ENCODE measurements at places on chromosomes 1 and 21.

GRCh38 chr1:104671684-104672353 lies 922.1 kb downstream of the AMY1C start:
- DNase-seq = no peak

GRCh38 chr1:247857069-247857984 lies at the start of gene TRIM58:
TSS of gene TRIM58 (plus strand) at chr1:247857187. CDS start at chr1:247857247, 60 bp downstream.
- DNase-seq = no peak

DNA sequence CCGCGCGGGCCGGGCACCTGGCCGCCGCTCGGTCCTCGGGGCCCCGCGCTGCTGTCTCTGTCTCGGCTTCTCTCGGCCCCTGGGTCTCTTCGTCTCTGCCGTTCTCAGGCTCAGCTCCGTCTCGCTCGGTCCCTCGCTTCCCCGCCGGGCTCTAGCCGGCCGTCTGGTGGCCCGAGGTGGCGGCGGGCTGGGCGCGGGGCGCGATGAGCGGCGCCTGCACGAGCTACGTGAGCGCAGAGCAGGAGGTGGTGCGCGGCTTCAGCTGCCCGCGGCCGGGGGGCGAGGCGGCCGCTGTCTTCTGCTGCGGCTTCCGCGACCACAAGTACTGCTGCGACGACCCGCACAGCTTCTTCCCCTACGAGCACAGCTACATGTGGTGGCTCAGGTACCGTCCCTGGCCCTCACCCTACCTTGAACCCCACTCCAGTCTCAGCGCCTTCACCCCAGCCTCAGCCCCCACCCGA lies 355 bp downstream of the SHISAL2A start:
- DNase-seq = peak; percentile 88

- peak; percentile 49 for DNase-seq
Measured at GRCh38 chr21:16308269-16308668, 578.5 kb downstream of the USP25 start.

DNA sequence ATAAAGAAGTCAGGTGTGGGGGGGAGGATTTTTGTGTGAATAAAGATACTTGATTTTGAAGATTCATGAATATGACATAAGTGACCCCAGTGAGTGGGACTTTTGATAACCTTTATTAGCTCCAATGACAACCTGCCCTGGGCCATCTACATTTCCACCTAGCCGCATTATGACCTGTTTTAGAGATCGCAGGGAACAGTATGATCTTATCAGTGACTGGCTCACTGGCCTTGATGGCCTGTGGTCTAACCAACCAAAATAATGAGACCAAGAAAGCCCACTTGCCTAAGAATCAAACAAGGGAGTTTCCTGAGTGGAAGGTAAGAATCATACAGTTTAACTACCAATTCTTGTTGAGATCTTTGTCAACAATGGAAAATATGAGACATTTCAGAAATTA lies 1.8 kb downstream of the ELAPOR1 start:
- no peak for DNase-seq

- DNase-seq = no peak
Measured at GRCh38 chr1:241081473-241081872, 275.5 kb downstream of the RGS7 start.

- no peak for DNase-seq
Measured at GRCh38 chr1:18108299-18109057, 880 bp downstream of the IGSF21 start.

Data from NCI-H1417 (cell line).